ENCODE measurements at places on chromosomes 4 and X. TPM values are rescaled to one million over a fixed set of nuclear protein-coding genes. Genes with fewer than 3 reads are reported as not detected.
A peak's percentile ranks its signal among the peaks of the same experiment; 100 is the strongest.

DNA sequence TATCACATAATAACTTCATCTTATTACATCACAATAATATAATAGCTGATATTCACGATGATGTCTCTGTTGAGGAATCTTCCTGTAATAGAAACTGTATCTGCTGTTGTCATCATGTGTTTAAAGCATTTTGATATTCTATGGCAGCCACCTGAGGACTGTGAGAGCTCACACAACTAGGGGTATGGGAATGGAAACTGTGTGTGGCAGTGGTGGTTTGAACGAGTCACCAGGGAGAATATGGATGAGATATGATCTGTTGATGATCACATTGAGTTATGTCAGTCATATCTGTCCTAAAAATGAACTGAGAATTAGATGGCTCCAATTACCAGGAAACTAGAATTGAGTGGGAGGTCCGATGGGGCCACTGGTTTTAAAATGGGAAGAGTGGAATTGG is 169.6 kb downstream of the MID1IP1 start:
- peaks cover 9% of the 10 kb centered on the region for H3K4me1 ChIP-seq
- no peak overlapping the region for H3K4me3 ChIP-seq
- H3K27ac ChIP-seq: no peak overlapping the region
- H3K36me3 ChIP-seq: no peaks in the 10 kb centered on the region
- no peaks in the 10 kb centered on the region for H3K27me3 ChIP-seq

Gene BRS3
- not detected for total RNA-seq

DNA sequence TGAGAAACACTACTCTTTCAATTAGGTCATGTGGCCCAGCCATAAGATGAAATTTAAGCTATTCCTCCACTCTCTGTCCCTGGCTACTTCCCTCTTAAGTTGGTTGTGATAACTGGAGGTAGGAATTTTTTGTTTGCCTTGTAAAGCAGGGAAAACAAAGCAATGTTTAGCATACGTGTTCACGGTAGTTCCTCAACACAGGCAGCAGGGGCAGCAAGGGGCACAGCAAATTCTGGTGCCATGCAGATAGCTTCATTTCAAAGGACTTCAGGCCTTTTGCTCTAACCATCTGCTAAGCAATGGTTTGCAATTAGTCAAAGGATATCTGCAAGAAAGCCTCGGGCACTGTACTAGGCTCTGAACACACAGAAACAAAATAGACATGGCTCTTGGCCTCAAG is 330.2 kb downstream of the ZIC3 start:
- peak; percentile 19 for DNase-seq
- H3K4me1 ChIP-seq: peaks cover 11% of the 10 kb centered on the region
- H3K4me3 ChIP-seq: no peak overlapping the region
- no peaks in the 10 kb centered on the region for H3K27me3 ChIP-seq
- H3K27ac ChIP-seq: no peak overlapping the region

Gene PAGE1
- not detected for total RNA-seq

- H3K27me3 ChIP-seq: no peaks in the 10 kb centered on the region
- no peak overlapping the region for H3K4me3 ChIP-seq
- H3K4me1 ChIP-seq: no peaks in the 10 kb centered on the region
- DNase-seq: no peak
- H3K36me3 ChIP-seq: peaks cover 14% of the 10 kb centered on the region
Measured at GRCh38 chrX:82087699-82088098, 885.8 kb downstream of the SH3BGRL start.

Gene PHOX2B
- not detected for total RNA-seq

DNA sequence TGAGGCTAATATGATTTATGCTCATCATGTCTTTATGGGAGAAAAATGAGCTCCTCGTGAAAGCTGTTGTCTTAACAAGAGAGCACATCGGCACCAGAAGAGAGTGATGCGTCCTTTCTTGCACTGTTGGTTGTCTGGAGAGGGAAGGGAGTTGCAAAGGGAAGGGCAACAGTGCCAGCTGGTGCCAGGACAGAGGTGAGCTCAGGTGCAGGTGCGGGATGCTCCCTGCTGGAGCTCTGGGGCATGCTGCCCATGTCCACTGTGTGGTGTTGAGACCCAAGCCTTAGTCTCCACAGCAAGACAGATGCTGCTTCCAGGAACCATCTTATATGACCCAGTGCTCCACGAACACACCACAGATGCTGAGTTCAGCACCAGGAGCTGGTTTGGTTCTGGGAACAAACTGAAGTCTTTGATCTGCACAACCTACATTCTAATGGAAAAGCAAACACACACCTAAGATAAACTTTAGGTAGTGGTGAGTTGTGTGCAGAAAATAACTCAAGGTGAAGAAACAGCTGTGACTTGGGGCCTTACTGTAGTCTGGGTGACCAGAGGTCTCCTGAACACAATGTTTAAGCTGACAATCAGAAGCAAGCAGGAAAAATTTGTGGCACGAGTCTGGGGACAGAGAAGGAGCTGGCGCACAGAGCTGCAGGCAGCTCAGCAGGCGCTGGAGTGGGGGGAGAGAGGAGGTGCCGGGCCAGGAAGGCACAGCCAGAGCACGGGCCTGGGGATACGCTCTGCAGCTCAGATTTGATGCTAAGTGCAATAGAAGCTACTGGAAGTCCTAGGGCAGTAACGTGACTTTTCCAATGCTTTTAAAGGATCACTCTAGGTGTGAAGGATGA is 73.2 kb downstream of the HAUS3 start:
- H3K27ac ChIP-seq: no peak overlapping the region
- H3K27me3 ChIP-seq: no peaks in the 10 kb centered on the region
- H3K36me3 ChIP-seq: no peaks in the 10 kb centered on the region
- no peak overlapping the region for H3K4me3 ChIP-seq
- H3K4me1 ChIP-seq: no peaks in the 10 kb centered on the region
- DNase-seq: no peak

Gene MAGEB10
- total RNA-seq: not detected

- DNase-seq: no peak
- peak overlapping the region; percentile 8 for H3K27ac ChIP-seq
- H3K36me3 ChIP-seq: no peaks in the 10 kb centered on the region
- H3K4me1 ChIP-seq: peaks cover 21% of the 10 kb centered on the region
- H3K27me3 ChIP-seq: no peaks in the 10 kb centered on the region
Measured at GRCh38 chr4:71266090-71266794, 72.6 kb upstream of the SLC4A4 start.

Gene JADE3
- total RNA-seq: 19.2 TPM

Gene SMIM10
- total RNA-seq: 1.3 TPM

DNA sequence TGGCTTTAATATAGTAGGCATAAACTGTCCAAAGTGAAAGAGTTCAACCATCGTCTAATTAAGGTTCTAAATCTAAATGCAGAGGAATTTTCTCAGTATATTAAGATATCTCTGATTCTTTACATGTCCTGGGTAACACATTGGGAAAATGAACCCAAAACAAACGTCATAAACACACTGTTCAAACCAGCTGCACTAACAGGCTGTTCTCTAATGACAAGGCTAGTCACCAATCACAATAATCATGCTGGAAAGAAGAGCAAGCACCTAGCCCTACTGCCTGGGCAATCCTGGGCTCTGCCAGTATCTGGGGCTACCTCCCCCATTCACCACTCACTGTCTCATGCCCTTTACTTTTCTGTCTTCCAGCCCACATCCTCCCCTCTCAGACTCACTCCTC is 107.9 kb downstream of the EFHC2 start:
- no peaks in the 10 kb centered on the region for H3K36me3 ChIP-seq
- DNase-seq: no peak
- no peak overlapping the region for H3K4me3 ChIP-seq
- H3K27ac ChIP-seq: no peak overlapping the region

GRCh38 chrX:25020905-25021449 is 5.2 kb upstream of the ARX start:
- H3K27ac ChIP-seq: no peak overlapping the region
- peaks cover 89% of the 10 kb centered on the region for H3K27me3 ChIP-seq
- no peaks in the 10 kb centered on the region for H3K36me3 ChIP-seq
- peak overlapping the region; percentile 65 for H3K4me3 ChIP-seq
- H3K4me1 ChIP-seq: peaks cover 52% of the 10 kb centered on the region

Gene PRR32
- not detected for total RNA-seq

- H3K27ac ChIP-seq: peak overlapping the region; percentile 74
- H3K36me3 ChIP-seq: no peaks in the 10 kb centered on the region
- peaks cover 3% of the 10 kb centered on the region for H3K4me1 ChIP-seq
- DNase-seq: no peak
- H3K4me3 ChIP-seq: no peak overlapping the region
- H3K27me3 ChIP-seq: no peaks in the 10 kb centered on the region
Measured at GRCh38 chrX:57583477-57583876, 8.3 kb upstream of the ZXDB start.

DNA sequence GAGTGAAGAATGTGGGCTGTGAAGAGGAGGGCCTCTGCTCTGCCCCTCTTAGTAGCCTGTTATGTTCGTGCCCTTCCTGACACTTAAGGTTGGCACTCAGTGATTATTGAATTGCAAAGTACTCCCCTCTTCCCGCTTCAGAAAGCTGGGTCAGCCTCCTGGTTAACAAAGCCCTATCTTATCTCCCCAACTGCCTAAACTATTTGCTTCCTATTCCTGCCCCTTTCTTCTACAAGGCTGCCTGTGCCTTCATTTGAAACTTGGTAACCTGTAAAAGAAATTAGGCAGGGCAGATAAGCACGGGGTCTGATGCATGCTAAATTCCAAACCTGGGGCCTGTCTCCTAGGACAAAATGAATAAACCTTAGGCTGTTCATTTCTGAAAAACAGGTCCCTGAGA is 23.1 kb upstream of the TMEM150C start:
- DNase-seq: no peak
- H3K27me3 ChIP-seq: no peaks in the 10 kb centered on the region
- H3K36me3 ChIP-seq: no peaks in the 10 kb centered on the region
- H3K4me3 ChIP-seq: no peak overlapping the region
- peaks cover 50% of the 10 kb centered on the region for H3K4me1 ChIP-seq
- peak overlapping the region; percentile 55 for H3K27ac ChIP-seq

DNA sequence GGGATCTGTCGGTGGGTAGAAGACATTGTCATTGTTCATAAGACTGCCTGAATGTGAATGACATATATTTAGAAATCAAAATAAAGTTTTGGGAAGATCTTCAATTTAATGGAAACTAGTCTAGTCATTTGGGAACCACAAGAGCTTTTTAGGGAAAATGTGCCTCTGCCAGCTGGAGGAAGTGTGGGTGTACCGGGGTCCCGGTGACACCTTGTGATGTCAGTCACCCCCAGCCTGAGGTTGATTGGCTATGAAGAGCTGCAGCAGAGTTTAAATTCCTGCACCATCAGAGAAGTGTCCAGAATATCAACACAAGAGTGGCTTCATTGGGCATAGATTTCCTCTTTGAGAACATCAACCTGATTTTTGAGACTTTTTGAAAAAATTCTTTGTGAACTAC is at the start of gene DMP1:
TSS of gene DMP1 (plus strand) at position 301 of the 400 bp plus-strand sequence. CDS start 6,213 bp downstream, outside the sequence.
- no peak for DNase-seq
- peaks cover 12% of the 10 kb centered on the region for H3K4me1 ChIP-seq
- no peaks in the 10 kb centered on the region for H3K36me3 ChIP-seq

Gene STK32B
- 1.9 TPM for total RNA-seq

GRCh38 chr4:13641084-13641483 is 13.6 kb upstream of the BOD1L1 start:
- H3K27me3 ChIP-seq: no peaks in the 10 kb centered on the region
- no peak overlapping the region for H3K4me3 ChIP-seq
- DNase-seq: no peak

GRCh38 chr4:70269674-70270073 is 27.3 kb downstream of the CSN3 start:
- DNase-seq: no peak
- no peak overlapping the region for H3K4me3 ChIP-seq
- H3K4me1 ChIP-seq: no peaks in the 10 kb centered on the region

DNA sequence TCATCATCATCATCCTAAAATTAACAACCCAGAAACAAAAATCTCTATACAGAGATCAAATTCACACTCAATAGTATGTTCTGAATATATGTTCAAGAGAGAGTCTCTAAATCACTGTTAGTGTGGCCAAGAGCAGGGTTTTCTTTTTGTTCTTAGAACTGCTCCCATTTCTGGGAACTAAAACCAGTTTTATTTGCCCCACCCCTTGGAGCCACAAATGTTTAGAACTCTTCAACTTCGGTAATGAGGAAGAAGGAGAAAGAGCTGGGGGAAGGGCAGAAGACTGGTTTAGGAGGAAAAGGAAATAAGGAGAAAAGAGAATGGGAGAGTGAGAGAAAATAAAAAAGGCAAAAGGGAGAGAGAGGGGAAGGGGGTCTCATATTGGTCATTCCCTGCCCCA is 32.3 kb downstream of the CYBB start:
- DNase-seq: no peak
- no peaks in the 10 kb centered on the region for H3K27me3 ChIP-seq
- H3K4me3 ChIP-seq: no peak overlapping the region
- 0 out of 2 replicates have a peak, but pooled peaks cover 3% of the 10 kb centered on the region for H3K4me1 ChIP-seq
- H3K36me3 ChIP-seq: no peaks in the 10 kb centered on the region
- no peak overlapping the region for H3K27ac ChIP-seq

Gene RAB40AL
- not detected for total RNA-seq

Gene LIMCH1
- 0.92 TPM for total RNA-seq

DNA sequence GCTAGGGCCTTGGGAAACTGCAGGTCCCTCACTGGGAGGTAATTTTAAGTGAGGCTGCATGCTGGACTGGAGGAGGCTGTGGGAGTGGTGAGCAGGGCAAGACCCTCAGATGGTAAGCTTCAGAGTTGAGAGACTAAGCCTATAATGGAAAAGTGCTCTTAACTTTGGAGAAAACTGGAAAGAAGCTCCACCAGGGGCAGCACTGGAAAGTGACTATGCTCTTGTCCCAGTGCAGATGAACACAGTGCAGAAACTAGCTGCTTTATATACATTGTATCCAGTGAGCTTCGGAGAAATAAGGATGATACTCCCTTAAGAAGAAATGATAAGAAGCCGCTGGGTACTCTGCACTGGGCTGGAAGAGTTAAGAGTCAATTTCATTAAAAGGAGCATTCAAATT is 3.2 kb upstream of the MAGEB2 start:
- 0 out of 2 replicates have a peak, but pooled peaks cover 2% of the 10 kb centered on the region for H3K36me3 ChIP-seq
- H3K27me3 ChIP-seq: peaks cover 6% of the 10 kb centered on the region

Gene MGARP
- 4.6 TPM for total RNA-seq

Gene NPNT
- total RNA-seq: 1.6 TPM

DNA sequence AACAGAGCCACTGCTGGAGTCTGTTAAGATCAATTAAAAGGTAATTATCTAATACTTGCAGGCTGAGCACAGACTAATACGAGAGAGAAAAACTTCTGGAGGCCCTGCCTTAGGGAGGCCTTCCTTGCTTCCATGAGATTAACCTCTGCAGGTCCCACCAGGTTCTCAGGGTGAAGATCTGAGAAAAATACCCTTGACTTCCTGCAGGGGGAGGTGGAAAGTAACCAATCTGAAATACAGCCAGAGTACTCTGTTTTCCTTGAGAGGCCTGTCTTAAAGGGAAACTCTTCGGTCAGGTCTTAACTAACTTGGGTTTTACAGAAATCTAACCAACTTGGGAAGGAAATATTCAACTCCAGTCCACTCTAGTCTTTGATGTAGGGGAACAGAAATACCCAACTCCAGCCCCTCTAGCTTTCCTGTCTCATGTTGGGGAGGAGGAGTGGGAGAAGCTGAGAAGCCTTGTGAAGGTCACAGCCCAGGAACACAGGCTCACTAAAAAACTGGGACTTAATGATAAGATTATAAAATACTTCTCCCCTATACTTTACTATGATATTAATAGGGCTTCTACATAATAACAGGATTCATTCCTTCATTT is 77.1 kb downstream of the TBCK start:
- H3K4me1 ChIP-seq: no peaks in the 10 kb centered on the region
- H3K27me3 ChIP-seq: no peaks in the 10 kb centered on the region
- H3K27ac ChIP-seq: peak overlapping the region; percentile 30

Gene EFHC2
- 2.8 TPM for total RNA-seq
